EH (cell line): ENCODE measurements at places on chromosomes 6 and 20.

GRCh38 chr6:152637296-152638047 is at the start of gene SYNE1:
SYNE1 (minus strand) TSS chr6:152637362; CDS start chr6:152628331, 9,031 bp downstream.
- peak; percentile 35 for DNase-seq

DNA sequence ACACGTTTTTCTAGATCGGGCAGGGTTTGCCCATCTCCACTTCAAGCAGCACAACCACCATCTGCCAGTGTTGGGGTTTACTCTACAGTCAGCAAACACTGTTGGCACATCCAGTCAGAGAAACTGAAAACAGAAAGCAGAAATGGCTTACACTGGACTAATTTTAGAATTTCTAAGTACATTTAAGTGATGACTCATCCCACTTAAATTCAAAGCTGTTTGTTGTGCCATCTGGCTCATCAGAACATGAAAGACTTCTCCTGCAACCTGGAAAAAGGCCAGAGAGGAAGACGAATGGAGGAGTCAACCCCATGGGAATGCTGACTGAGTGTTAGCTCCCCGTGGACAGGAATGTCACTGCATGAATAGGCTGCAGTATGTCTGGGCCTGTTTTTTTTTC is 21.8 kb downstream of the FAM209B start:
- peak; percentile 99 for DNase-seq

GRCh38 chr6:29627755-29628418 is 5.1 kb downstream of the GABBR1 start:
- DNase-seq: peak; percentile 93

GRCh38 chr6:157586476-157587126 is 205.6 kb downstream of the ZDHHC14 start:
- no peak for DNase-seq

GRCh38 chr6:81700414-81700813 is 52.1 kb downstream of the TENT5A start:
- DNase-seq: no peak

GRCh38 chr6:16548121-16548520 is 213.1 kb downstream of the ATXN1 start:
- DNase-seq: peak; percentile 37

GRCh38 chr20:58127701-58128111 is 100.7 kb downstream of the ANKRD60 start:
- peak; percentile 46 for DNase-seq

- no peak for DNase-seq
These were observed 114.7 kb downstream of the COL9A1 start for GRCh38 chr6:70188202-70188601.

DNA sequence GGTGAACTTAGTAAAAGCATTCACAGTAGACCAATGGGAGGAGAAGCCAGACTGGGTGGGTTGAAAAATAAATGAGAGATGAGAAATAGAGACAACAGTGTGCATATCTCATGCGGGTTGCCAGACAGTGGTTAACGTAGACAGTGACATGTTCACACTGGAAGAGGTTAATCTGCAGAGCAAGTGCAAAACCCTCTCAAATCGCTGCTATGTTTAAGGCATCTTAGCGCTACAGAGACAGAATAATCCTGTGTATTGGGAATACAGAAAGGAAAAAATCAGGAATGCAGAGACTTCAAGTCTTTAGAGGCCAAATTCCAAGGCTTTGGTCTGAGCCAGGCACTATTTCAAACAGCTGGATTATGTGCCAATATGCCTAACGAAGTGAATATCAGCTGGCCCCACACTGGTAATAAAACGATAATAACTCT is 107.1 kb downstream of the TSHZ2 start:
- DNase-seq: no peak

GRCh38 chr6:111591370-111591900 is 14.2 kb downstream of the TRAF3IP2 start:
- peak; percentile 100 for DNase-seq

DNA sequence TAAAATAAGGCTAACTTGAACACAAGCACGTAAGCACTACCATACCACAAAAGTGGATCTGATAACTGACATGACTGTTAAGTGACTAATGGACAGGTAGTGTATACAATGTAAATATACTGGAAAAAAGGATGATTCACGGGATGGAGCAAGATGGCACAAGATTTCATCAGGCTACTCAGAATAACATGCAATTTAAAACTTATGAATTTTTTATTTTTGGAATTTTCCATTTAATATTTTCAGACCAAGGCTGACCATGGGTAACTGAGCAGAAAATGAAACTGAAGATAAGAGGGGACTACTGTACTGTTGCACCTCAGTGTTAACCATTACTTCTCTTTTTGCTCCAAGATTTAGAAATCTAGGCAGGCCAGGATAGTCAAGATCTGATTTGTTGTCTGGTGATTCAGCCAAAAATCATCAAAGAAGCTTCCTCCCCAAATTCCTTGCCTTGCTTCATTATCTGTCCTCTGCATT is 45.4 kb downstream of the TPBG start:
- peak; percentile 74 for DNase-seq

DNA sequence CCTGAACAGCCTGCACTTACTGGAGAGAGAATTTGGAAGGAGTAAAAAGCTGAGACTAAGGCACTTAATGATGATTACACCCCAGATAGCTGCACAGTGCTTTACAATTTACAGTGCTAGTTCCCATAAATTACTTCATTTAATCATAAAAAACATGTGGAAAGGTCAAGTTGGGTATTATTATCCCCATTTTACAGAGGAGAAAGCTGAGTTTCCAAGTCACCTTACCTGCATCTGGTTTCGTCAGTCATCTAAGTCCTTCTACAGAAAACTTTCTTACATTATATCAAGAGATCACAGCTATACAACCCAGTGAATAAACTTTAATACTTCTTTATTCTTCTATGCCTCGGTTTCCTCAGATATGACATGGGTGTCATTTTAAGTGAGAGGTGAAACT is 3.3 kb downstream of the PTPRK start:
- no peak for DNase-seq

GRCh38 chr20:47551222-47551621 is 49.5 kb downstream of the NCOA3 start:
- no peak for DNase-seq

DNA sequence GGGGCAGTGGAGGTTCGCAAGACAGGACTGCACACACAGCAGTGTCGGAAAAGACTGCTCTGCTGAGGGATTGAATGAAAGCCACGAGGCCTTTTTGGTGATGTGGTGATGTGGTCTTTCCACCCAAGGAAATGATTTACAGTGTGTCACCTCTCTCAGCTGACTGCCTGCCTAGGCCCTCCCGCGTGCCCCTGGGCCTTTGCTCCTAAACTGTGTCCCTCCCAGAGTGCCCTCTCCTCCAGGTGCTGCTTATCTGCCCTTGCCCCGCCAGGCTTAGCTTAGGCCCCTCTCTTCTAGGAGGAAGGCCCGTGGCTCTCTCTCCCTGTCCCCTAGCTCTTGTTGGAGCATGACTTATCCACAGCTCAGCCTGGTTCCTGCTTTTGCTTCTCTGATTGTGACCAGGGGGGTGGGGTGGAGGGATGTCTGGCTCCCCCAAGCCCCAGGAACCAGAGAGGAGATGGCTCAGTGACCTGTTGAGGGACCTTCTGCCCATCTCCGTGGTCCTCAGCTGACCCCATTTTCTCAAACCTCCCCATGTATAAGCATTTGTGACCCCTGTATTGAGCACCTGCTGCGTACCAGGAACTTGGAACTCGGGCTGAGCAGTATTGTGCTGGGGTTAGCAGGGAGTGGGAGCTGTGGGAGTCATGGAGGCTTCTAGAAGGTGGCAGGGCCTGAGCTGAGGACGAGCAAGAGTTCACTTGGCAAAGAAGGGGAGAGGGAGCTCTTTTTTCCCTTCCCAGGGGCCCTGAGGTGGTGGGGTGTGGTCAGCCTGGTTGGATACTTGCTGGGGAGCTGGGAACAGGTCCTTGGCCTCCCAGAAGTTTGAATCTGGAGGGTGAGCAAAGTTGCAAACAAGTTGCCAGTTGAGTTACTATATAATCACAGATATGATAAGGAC is 2.2 kb downstream of the SRC start:
- DNase-seq: no peak

GRCh38 chr6:10146715-10147451 is 268.0 kb downstream of the TFAP2A start:
- peak; percentile 69 for DNase-seq

GRCh38 chr6:1416191-1416760 is 26.9 kb downstream of the FOXF2 start:
- no peak for DNase-seq

DNA sequence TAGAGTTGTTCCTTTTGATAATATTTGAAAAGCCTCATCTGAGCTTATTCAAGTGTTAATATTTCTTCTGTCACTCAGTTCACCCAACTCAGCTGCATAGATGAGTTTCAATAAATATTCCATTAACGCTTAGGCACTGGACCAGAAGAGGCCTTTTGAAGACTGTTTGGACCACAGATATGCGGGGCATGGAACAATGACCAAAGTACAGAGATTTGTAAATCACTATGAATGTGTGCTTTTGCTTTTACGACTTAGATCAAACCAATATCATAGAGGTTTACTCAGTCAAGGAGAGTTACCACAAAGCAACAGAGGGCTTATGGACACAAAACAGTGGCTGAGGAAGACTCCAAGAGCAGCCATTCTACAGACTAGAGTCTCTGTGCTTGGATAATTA is 99.9 kb downstream of the RTN4IP1 start:
- DNase-seq: no peak

DNA sequence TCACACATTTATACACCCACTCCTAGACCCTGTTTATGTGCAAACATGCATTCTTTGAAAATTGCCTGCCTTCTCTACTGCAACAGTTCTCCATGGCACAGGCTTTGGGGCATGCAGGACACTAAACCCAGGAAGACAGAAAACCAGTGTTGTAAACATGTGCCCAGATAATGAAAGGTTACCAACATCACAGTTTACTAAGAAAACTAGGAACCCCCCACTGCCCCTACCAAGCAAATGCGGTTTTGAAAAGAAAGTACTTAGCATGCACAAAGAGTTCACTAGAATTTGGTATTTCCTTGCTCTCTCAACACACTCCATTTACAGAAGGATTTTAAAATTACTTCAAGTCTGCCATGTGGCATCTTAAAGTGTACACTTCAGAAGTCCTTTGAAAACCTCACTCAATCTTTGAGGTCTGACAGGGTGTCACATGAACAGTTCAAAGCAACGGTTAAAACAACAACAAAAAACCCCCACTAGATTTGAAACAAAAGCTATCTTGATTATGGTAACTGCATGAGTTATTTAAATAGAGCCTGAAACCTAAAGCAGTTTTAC is 245.0 kb downstream of the GMPR start:
- DNase-seq: no peak

DNA sequence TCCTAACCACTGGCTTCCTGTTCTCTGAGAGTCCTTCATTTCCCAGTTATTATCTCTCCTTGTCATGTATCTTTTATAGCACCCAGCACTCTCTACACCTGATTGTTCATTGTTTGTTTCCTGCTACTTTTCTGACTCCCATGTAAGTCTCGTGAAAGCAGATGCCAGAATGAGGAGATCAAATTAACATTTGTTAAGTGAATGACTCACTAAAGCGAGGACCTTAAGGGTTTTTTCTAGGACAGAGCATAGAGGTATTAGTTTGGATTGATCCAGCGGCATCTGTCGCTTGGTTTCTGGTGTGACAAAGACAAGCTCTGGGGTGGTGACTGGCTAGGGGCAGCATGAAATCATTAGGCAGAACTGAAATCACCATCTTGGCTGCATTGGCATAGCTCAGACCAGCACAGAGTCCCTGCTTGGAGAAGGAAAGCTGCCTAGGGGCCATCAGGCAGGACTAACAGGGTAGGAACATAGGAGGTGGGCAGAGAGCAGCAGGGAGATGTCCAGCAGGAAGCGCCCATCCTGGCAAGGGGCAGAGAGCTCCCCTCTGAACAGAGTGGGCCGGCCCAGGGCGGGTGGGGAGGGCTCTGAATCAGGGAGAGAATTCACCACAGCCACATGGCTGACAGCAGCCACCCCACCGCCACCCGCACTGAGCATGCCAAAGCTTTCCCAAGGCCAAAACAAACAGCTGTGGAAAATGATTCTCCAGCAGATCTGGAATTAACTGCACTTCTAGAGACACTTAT is 97.1 kb upstream of the CEP85L start:
- peak; percentile 74 for DNase-seq

GRCh38 chr6:107495196-107495643 is 5.3 kb downstream of the SOBP start:
- no peak for DNase-seq

- peak; percentile 23 for DNase-seq
These were observed 134.9 kb downstream of the BCAS1 start for GRCh38 chr20:53935344-53936084.

- no peak for DNase-seq
These were observed 294.0 kb downstream of the TBC1D7 start for GRCh38 chr6:13034316-13034715.

DNA sequence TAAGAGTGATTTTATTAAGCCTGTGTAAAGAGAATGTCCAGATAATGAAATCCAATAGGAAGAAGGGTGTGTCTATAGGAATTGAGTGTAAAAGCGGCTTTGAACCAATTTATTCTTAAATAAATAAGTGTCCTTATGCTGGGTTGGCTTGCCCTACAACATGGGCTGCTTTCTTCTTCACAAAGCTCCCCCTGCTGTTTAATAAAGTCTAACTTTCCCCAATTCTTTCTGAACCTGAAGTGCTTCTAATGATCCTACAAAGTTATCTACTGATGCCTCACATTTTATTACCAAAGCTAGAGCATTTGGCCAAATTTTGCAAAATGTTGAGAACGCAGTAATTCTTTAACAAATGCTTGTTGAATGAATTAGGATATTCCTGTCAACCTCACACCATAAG is 36.3 kb upstream of the SIRT5 start:
- DNase-seq: peak; percentile 63

- no peak for DNase-seq
These were observed 18.1 kb upstream of the ATRN start for GRCh38 chr20:3452690-3453089.

GRCh38 chr6:109024368-109024767 is 70.3 kb downstream of the SESN1 start:
- DNase-seq: no peak

DNA sequence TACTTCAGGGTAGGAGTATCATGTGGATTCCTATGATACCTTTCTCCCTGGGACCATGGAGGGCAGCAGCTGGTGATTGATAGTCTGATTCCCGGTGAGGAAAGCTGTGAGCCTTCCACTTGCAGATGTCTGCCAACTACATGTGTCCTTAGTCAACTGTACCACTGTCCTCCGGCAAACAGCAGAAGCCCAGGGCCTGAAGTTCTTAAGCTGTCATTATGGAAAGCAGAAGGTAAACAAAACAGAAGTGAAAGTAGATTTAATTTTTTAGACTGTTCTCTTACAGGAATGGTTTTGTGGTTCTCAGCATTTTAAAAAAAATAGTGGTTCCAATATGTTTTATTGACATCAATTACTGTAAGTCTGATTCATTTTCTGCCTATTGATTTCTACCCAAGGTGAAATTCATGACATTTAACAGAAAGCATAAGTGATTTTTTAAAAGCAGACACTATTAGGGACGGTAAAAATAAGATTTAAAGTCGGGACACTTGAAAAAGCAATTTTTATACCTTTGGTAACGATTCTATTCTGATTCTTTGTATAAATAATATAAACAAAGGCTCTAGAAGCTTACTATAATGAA is 36.6 kb downstream of the PTPN1 start:
- no peak for DNase-seq

- no peak for DNase-seq
These were observed 71.2 kb downstream of the ME1 start for GRCh38 chr6:83359638-83360037.
